ENCODE measurements at places on chromosomes 1 and 21. TPM values are rescaled to one million over a fixed set of nuclear protein-coding genes. Genes with fewer than 3 reads are reported as not detected.

RIMKLA gene
- polyA plus RNA-seq, result 3.2 TPM

ACTL8 gene
- polyA plus RNA-seq, result 0.63 TPM

CXADR gene
- 45.6 TPM for polyA plus RNA-seq

C1QTNF12 gene
- polyA plus RNA-seq, result 2.1 TPM

KRTAP23-1 gene
- not detected for polyA plus RNA-seq

ASCL5 gene
- polyA plus RNA-seq, result 0.29 TPM
